Stimulated activated CD8-positive, alpha-beta memory T cell treated with anti-CD3 and anti-CD28 coated beads, Interleukin-15, amount 100 ng/mL, for 24 hours (primary cell): ENCODE measurements at places on chromosomes 6 and 20.

GRCh38 chr6:170094686-170095272, 196.1 kb downstream of the DLL1 start:
- no peak for DNase-seq

GRCh38 chr6:157398151-157398550, 17.2 kb downstream of the ZDHHC14 start:
- DNase-seq = no peak

DNA sequence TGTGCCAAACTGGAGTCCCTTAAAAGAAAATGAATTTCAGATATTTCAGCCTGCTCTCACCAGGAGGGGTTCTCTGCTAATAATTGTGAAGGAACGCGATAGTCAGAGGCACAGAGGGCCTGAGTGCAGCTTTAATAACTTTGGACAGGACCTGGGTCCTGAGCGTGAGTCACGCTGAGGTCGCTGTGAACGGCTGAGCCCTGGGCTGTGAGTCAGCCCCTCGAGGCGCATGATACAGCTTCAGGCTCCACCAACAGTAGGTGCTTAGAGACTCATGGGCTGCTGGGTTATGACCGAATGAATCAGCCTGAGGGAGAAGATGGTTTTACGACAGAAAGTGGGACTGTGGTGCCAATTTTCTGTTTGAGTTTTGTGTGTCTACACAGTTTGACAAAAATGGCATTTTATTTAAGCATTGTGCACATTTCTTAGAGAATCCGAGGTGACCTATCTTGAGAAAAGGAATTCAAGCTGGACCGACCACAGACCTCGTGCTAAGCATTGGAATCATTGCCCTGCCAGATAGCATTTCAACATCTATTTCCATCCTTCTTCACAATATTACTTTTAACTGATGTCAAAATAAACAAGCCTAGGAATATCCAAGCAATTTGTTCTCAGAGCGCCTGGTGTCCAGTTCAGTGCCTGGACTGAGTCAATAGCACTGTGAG, 183.0 kb downstream of the THBS2 start:
- DNase-seq = no peak

DNA sequence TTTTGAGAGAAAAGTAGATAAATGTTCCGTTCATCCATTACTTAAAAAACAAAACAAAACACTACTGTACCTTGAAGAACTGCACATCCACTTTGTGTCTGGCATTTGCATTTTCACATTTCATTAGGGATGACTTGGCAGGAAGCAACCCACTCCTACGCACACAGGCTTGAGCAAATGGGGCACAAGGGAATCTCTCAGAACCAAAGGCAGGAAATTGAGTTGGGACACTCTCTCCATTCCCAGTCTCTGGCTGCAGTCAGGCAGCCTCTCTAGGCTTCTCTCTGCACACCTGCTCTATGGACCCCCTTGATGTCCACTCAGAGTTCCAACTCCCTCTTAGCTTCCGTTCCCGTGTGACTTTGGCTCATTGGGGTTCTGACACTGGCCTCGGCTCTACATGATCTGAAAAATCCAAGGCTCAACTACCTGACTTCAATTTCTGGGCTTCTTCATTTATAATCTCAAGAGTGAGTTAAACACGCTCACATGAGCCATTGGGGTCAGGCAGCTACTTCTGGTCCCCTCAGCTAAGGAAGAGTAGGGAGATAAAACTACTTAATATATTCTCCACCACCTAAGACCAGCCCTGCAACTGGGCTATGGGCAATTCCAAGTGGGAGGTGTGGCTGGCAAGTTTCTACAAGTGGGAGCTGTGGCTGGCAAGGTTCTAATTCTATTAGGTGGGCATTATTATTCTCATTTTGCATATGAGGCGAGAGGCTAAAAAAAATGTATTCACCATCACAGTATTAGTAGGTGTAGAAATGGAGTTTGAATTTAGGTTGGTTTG, 251.9 kb downstream of the SOD2 start:
- no peak for DNase-seq

DNA sequence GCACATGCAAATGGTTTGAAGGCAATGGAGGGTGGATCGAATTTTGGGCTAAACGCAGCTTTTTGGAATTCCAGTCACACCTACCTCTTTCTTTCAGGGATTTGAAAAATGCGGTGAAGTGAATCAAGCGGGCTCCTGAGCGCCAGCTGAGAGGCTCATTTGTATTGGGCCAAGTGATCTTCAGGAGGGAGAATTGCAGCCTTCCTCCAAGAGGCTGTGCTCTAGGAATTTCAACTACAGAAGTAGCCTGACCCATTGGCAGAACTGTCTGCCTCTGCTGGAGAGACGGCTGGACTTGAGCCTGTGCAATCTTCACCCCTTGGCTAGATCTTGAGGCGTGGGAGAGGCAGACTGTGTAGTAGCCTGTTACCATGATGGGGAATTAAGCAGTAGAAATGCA, 5.7 kb upstream of the TIAM2 start:
- no peak for DNase-seq

- no peak for DNase-seq
These were observed 717.8 kb downstream of the EPM2A start for GRCh38 chr6:145017516-145017915.

DNA sequence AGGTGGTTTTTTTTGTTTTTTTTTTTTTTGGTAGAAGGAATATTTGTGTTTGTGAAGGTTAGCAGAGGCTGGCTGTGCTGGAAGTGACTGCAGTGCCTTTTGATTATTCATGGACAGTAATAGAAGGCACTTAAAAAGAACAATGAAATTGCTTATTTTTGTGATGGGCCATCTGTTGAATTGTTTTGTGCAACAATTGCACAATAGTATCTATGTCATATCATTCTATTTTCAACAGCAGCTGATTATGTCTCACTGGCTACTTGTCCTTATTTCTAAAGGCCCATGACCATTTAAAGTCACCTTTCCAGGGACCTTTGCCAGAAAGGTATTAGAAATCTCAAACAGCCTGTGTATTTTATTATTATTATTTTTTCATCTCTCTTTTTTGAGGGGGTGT, 70.6 kb downstream of the AFG1L start:
- DNase-seq = no peak

DNA sequence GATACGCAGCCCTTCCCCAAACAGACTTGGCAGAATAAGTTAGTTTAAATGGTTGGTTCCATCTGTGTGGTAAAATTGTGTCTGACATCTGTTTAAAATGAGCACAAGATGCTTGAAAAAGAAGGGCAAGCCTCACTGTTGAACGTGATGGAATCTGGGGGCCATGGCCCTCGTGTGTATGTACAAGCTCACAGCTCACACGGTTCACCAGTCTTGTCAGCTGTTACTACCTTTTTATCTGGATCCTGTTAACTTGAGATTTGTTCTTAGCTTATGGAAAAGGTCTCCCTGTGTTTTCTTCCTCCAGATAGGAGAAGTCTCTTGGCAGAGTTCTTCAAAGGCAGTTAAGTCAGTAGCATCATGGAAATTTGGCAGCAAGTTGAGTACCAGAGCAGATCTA, 270.6 kb downstream of the KHDC1L start:
- no peak for DNase-seq

DNA sequence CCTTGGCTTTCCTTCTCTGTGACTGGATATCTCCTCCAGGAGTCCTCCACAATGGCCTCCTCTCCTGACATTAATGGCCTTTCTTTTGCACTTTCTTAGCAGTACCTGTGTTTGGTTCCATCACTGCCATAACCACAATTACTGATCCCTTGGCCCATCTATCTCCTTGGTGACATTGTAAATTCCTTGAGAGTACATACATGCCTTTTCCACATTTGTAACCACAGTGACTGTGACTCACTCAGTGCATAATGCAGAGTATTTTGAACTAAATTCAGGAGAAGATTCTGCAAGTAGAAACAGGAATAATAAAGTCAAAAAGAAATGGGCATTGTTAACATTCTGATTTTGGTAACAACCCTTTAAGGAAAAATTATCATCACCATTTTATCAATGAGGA, 197.2 kb upstream of the SOX4 start:
- no peak for DNase-seq

GRCh38 chr6:142329486-142330113, 27.8 kb downstream of the ADGRG6 start:
- no peak for DNase-seq

DNA sequence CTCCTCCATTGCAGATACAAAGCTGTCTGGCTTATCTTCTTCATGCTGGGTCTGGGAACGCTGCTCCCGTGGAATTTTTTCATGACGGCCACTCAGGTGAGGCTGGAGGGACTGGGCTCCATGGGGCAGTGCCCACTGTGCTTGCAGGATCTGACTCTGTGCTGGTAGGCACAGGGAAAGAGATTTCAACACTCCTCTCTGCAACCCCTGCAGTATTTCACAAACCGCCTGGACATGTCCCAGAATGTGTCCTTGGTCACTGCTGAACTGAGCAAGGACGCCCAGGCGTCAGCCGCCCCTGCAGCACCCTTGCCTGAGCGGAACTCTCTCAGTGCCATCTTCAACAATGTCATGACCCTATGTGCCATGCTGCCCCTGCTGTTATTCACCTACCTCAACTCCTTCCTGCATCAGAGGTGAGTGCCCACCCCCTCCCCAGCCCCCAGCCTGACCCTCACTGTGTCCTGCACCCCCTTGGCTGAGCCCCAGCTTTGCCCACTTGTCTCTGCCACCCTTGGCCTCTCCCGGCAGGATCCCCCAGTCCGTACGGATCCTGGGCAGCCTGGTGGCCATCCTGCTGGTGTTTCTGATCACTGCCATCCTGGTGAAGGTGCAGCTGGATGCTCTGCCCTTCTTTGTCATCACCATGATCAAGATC, 6.1 kb downstream of the SLC29A1 start:
- no peak for DNase-seq

GRCh38 chr6:27297484-27297856, 14.6 kb downstream of the POM121L2 start:
- no peak for DNase-seq

GRCh38 chr6:42819803-42820511, 38.1 kb downstream of the BICRAL start:
- DNase-seq = no peak

GRCh38 chr6:133609415-133610226, 279.3 kb upstream of the TCF21 start:
- DNase-seq = no peak

GRCh38 chr20:7516621-7517111, 423.6 kb downstream of the HAO1 start:
- no peak for DNase-seq

DNA sequence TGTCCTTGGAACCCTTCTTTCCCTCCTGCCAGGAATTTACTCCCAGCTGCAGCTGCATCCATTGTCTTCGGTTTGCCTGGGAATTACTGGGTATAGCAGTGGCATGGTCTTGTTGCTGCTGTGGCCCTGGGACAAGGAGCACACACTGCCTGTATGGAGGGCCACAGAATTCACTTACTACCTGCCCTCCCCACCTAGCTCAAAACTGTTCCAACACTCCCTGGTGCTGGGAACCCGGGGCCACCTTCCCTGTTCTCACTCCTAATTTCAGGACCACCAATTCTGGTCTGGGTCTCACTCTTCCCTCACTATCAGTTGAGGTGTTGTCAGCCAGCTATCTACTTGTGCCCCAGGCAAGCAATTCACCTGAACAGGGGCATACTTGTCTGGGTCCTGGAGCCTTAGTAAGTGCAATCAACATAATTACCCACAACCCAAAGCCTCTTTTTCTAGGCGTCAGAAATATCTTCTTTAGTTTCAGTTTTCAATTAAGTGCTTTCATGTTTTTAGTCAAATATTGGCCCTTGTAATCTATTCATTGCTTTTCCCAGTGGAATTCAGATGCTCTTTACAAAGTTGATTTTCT, 47.2 kb downstream of the METTL24 start:
- no peak for DNase-seq

- no peak for DNase-seq
These were observed 78.7 kb downstream of the CDH22 start for GRCh38 chr20:46229478-46230105.

DNA sequence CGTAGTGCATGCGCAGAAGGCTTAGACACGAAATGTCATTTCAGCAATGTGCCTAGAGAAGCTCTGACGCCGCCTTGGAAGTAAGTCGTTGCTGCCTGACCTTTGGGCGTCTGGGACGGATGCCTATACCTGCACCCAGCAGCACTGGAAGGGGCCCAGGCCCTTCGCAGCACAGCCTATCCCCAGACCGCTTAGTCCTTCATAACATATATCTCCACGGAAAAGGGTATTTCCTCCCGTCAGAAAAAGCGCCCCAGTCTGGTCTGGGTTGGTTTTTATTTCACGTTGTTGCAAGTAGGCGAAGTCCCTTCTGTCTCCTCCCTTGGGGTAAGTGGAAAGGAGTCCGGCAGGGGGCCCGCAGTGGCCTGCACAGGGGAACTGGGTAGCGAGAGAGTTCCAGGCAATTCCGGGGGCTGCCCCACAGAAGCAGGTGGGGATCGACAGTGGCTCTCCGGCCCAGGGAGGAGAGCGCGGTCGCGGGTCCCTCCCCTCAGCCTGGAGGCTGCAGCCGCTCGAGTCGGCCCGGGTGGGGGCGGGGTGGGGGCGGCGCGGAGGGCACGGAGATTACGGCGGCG, 559 bp upstream of the EYA4 start:
- DNase-seq = no peak

GRCh38 chr20:43188861-43189553, 699 bp downstream of the PTPRT start:
- no peak for DNase-seq

DNA sequence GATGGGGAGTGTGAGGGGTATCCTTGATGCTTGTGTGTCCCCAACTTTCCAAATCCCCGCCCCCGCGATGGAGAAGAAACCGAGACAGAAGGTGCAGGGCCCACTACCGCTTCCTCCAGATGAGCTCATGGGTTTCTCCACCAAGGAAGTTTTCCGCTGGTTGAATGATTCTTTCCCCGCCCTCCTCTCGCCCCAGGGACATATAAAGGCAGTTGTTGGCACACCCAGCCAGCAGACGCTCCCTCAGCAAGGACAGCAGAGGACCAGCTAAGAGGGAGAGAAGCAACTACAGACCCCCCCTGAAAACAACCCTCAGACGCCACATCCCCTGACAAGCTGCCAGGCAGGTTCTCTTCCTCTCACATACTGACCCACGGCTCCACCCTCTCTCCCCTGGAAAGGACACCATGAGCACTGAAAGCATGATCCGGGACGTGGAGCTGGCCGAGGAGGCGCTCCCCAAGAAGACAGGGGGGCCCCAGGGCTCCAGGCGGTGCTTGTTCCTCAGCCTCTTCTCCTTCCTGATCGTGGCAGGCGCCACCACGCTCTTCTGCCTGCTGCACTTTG, at the start of gene TNF:
TSS of gene TNF (plus strand) at position 231 of the 567 bp plus-strand sequence. CDS start at position 408, 177 bp downstream.
- no peak for DNase-seq

- DNase-seq = no peak
These were observed 679.8 kb downstream of the EPM2A start for GRCh38 chr6:145055567-145055966.

DNA sequence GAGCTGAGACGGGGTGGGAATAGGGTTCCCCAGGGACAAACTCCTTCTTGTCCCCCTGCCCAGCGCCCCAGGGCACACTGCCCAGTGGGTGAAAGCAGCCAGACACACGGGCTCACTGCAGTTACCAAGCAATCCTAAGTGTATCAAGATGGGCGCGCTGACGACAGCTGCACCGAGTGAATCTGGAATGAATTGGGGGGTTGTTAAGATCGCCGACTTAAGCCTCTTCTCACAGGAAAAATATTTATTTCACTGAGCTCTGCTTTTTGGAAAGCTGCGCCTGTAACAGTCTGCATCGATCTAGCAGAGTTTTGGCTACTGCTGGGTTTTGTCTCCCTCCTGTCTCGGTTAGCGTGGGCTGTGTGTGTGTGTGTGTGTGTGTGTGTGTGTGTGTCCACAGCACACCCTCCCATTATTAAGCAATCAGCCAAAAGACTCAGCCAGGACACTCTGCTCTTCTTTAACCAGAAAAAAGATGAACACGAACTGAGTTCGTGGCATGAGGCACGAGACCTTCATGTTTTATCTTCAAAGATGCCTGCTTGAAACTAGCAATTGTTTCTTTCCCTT, 35.9 kb downstream of the RIPOR3 start:
- DNase-seq = no peak
